ENCODE measurements at places on chromosomes 1 and 21. TPM values are rescaled to one million over a fixed set of nuclear protein-coding genes. Genes with fewer than 3 reads are reported as not detected.
A peak's percentile ranks its signal among the peaks of the same experiment; 100 is the strongest.

GRCh38 chr1:72150508-72150907, 131.8 kb downstream of the NEGR1 start:
- DNase-seq, result no peak

DNA sequence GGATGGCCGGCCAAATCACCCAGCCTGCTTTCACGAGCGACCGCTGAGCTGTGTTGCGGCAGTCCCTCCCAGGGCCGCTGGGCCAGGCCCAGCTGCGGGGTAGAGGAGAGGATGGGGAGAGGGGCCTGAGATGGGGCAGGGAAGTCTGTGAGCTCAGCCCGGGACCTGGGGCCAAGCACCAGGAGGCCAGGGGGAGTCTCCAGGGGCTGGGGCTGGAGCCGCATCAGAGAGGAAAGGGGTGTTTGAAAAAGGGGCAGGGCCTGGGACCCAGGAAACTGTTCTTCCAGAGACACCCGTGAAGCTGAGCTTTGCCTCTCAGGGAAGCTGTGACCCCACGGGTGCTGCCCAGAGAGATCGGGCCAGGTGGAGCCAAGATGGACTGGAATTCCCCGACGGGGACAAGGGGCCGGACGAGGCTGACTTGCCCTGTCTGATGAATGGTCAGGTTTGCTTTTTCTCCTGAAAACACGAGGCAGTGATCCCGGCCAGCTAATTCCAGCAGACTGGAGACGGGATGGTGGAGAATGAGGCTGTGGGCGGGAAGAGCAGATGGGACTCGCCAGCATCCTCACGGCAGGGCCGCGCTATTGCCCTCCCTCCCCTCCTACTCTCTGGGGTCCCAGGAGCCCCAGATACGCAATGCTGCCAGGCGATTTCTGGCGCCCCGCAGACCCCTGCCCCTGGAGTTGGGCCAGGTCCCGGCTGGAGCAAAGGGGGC, 40.3 kb upstream of the COL18A1 start:
- no peak for DNase-seq

Gene STMN1
- total RNA-seq, result 281 TPM

Gene CFAP141
- not detected for total RNA-seq

DNA sequence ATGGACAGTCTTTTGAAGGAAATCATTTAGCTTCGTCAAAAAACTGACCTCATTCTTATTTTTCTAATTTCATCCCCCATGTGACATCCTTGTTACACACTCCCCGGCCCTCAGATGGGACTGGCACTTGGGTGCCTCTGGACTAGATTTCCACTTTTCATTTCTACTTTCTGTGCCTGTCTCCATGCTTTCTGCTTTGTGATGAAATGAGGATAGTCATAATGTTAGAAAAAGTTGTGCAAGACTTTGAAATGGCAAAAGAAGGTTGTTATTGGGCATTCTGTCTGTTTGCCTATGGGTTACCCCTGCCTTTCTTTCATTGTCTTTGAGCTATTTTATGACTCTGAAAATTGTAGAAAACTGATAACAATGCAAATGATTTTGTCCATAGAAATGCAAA, 54.9 kb downstream of the MDM4 start:
- DNase-seq, result no peak

GRCh38 chr1:30678209-30678608, 45.2 kb downstream of the MATN1 start:
- no peak for DNase-seq

DNA sequence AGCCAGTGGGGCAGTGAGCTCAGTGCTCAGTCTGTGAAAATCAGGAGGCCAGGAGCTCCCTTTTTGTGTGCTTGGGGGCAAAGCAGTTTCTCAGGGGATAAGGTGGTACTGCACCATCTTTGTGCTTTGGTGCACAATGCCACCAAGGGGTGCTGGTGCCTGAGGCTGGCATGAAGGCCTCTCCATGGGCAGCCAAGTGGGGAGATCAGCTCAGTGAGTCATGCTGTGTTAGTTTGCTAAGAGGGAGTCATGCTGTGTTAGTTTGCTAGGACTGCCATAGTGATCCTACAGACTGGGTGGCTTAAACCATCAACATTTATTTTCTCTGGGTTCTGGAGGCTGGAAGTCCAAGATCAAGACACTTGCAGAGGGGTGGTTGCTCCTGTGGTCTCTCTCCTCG, 428.1 kb downstream of the PRDM2 start:
- no peak for DNase-seq

Gene PLPPR5
- 10.0 TPM for total RNA-seq

DNA sequence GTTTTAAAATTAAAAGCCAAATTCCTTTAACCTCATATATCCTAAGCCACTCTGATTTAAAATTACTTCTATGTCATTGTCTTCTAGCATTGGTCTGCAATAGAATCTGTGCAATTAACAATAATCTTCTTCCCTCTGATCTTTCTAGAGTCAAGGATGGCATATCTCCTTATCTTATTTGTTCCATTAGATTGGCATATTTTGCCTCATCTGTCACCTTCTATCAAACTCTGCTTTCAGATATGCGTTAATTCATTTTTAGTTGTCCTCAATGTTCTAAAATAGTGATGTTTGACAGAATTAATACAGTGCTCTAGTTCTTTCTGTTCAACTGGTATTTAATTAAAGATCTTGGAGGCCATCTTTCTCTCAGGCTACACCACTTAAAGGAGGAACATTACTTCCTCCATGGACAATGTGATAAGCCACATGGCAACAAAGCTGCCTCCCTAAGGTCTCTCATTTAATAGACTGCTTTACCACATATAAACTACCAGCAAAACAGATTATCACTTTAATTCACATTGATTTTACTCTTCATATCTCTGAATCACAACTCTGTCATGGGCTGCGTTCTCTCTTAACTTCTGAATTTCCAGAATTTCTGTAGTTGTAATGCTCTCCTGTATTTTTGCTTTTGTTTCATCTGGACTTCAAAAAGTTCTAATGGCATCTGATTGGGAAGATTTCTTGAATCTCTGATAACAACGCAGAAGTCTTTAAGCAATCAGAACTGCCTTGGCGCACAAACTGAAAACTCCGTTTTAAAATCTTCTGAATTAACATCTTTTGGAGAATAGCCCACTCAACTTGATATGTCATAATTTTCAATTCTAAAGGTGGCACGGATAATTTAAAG, 2.8 kb downstream of the NRIP1 start:
- no peak for DNase-seq

GRCh38 chr1:61638911-61639605, 85.9 kb downstream of the TM2D1 start:
- DNase-seq, result no peak

Gene CACNA1E
- 51.2 TPM for total RNA-seq

GRCh38 chr1:54476530-54477109, 70.4 kb upstream of the SSBP3 start:
- DNase-seq, result no peak

DNA sequence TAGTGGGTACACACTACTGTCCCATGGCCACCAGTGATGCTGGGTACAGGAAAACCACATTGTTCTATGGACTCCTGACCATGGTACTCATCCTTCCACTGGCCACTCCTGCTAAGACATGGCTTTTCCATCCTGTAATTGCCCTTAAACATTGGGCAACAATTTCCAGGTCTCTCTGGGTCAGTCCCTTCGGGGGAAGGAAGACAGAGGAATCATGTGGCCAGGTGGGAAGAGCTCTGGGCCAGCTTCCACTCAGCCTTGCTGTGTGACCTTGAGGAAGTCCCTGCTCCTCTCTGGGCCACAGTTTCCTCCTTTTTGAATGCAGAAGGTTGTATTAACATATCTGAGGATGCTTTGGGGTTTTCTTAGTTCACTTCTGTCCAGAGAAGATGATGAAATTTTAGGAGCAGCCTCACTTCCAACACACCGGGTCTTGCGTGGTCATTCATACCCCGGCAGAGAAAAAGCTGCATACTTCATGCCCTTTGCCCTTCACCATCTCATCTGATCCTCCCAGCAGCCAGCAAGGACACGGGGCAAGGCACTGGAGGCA, 50.8 kb downstream of the SRRM1 start:
- no peak for DNase-seq

DNA sequence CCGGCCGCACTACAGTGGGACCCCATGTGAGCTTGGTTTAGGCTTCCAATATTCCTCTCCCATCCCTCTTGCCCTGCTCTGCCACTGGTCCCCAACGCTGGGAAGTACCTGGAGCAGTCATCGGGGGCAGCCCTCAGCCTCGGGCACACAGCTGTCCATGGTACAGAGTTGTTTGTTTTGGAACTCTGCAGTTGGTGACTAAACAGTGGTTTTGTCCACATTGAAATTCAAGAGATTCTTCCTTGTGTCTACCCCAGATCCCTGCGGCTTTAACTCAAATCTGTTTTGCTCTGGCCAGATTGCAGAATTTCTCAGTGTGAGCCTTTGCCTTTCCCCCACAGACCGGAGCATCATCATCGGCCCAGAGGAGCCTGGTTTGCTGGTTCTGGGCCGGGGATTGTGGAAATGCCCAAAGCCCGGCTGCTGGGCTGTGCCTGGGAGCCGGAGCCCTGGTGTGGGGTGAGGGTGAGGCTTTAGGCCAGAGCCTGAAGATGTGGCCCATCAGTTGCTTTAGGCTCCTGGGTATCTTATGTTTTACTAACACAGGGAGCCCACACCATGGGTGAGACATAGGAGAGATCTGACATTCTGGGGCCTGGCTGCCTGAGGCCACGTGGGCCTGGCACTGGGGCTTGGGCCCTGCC, 93.2 kb downstream of the ARHGEF10L start:
- no peak for DNase-seq

GRCh38 chr1:178266619-178267066, 172.7 kb downstream of the RASAL2 start:
- no peak for DNase-seq

- no peak for DNase-seq
Observed at GRCh38 chr1:21822349-21822748, 10.3 kb downstream of the LDLRAD2 start.

Gene C8A
- not detected for total RNA-seq

Gene NR5A2
- total RNA-seq, result 1.2 TPM

GRCh38 chr1:94026619-94027380, 94.1 kb downstream of the ABCA4 start:
- no peak for DNase-seq

- DNase-seq, result no peak
Observed at GRCh38 chr1:93905734-93906133, 3.5 kb downstream of the GCLM start.

DNA sequence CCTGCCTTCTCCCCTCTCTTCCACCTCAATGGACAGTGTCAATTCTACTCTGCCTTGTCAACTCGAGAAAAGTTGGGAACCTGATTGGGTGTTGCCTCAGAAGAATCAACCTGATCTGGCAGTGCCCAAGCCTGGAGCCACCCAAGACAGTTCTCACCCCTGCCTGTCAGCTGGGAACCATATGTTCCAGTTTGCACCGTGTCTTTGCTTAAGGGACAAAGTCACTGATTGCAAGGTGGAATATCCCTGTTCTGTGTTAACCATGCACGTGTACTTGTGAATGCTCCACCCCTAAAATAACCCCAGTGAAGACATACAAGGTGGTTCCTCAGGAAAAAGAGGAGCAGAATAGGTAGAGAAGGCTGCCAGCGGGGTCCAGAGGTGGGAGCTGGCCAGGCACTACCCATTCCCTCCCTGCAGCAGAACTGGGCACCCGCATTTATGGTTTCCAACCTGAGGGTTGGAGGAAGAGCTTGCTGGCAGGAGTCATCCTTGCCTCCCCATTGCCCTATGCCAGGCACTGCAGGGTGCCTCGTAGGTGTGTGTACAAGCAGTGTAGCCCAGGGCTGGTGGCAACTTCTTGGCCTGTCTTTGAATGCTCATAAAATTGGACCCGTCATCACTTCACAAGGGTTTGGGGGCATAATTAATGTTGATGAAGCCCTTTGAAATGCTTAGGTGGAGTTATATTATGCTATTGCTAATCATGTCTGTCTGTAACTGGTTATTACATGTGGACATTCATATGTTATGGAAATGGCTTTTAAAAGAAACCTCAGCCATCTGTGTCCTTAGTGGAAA, 11.3 kb downstream of the NIPAL3 start:
- peak; percentile 52 for DNase-seq

DNA sequence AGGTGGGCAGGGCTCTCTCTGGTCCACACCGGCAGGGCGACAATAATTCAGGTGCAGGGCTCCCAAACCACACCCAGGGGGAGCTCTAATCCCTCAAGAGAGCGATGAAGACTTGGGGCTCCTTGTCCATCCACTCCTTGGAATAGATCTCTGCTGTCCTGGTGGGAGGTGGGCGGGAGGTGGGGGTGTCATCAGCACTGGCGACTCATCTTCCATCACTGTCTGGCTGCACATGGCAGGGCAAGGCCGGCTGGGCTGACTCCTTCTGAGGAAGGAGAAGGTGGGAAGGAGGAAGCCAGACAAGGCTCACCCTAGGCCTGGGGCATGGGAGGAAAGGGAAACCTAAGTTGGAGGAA, 29.3 kb downstream of the TNNT2 start:
- DNase-seq, result peak; percentile 48

Gene ITLN2
- total RNA-seq, result not detected

Gene CYP4Z1
- 1.4 TPM for total RNA-seq

- DNase-seq, result no peak
Observed at GRCh38 chr1:29338908-29339575, 102.7 kb downstream of the PTPRU start.

- DNase-seq, result no peak
Observed at GRCh38 chr1:152013664-152014237, 20.1 kb upstream of the S100A10 start.

DNA sequence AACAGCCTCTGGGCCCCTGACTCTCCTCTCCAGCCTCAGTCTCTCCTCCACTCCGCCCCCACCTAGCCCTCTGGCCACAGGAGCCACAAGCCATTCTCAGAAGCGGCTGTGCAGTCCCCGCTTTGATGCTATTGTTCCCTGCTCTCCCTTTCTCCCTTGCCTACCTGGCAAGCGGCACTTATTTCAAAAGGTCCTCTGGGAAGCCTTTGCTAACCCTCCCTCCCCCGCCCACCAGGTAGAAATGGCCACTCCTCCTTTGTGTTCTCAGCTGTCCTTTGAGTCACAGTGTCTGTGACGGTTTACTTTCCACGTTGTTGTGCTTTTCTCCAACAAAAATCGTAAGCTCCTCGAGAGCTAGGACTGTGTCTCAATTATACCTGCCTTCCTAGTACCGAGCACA, 338.4 kb upstream of the PROX1 start:
- DNase-seq, result no peak
